Activated T-cell treated with anti-CD3 and anti-CD28 coated beads, Interleukin-2, amount 50 U/mL, for 72 hours (primary cell): ENCODE measurements at places on chromosomes 5 and 9.

DNA sequence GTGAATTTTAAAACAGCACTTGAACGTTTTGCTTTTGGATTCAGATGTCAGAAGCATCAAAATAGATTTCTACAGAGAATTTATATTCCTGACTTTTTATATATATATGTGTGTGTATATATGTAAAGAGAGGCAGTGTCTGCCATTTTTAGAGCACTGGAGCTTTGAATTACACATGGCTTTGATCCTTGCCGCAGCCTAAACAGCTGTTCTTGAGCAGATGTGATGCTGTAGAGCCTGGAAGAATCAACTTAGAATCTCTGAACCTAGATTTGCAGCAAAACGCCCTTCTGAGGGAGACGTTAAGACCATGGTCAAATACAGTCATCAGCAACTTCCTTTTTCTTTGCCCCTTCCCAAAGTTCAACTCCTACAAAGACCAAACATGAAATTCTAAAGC is 21.7 kb upstream of the C5orf47 start:
- H3K36me3 ChIP-seq, result no peaks in the 10 kb centered on the region
- DNase-seq, result no peak
- no peaks in the 10 kb centered on the region for H3K27me3 ChIP-seq
- H3K4me1 ChIP-seq, result peaks cover 5% of the 10 kb centered on the region
- no peak overlapping the region for H3K4me3 ChIP-seq

- DNase-seq, result no peak
- H3K27ac ChIP-seq, result no peak overlapping the region
- no peak overlapping the region for H3K4me3 ChIP-seq
Observed at GRCh38 chr5:107370396-107370968, 300.3 kb downstream of the EFNA5 start.

DNA sequence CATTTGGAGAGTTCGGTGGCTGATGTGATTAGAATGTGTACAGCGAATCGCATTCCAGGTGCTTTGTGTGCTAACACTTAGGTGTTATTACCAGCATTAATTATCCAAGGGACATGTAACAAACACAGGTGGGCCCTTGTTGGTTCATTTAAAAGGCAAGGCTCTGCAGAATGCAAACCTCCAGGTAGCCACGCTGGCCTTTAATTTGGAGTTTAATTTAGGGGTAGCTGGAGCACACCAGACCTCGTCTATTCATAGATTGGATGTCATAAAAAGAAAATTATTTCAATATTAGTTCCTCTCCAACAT is 191.1 kb downstream of the MAT2B start:
- DNase-seq, result no peak
- H3K27ac ChIP-seq, result no peak overlapping the region
- H3K4me1 ChIP-seq, result no peaks in the 10 kb centered on the region
- no peaks in the 10 kb centered on the region for H3K36me3 ChIP-seq
- H3K27me3 ChIP-seq, result no peaks in the 10 kb centered on the region
- H3K4me3 ChIP-seq, result no peak overlapping the region

- no peak for DNase-seq
- H3K27me3 ChIP-seq, result no peaks in the 10 kb centered on the region
- H3K36me3 ChIP-seq, result no peaks in the 10 kb centered on the region
- H3K27ac ChIP-seq, result no peak overlapping the region
- peaks cover 56% of the 10 kb centered on the region for H3K4me1 ChIP-seq
- peak overlapping the region; percentile 33 for H3K4me3 ChIP-seq
Observed at GRCh38 chr9:76018235-76018634, 127.8 kb downstream of the PCSK5 start.

DNA sequence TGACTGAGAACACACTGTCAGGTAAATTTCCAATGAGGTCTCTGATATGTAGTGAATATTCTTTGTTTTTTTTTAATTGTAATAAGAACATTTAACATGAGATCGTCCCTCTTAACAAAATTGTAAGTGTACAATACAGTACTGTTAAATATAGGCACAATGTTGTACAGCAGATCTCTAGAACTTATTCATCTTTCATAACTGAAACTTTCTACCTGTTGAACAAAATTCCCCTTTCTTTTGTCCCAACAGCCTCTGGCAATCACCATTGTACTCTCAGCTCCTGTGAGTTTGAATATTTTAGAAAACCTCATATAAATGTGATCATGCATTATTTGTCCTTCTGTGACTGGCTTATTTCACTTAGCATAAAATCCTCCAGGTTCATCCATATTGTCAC is 10.6 kb upstream of the PRLR start:
- DNase-seq, result no peak
- H3K4me3 ChIP-seq, result no peak overlapping the region
- H3K36me3 ChIP-seq, result no peaks in the 10 kb centered on the region
- no peak overlapping the region for H3K27ac ChIP-seq
- H3K27me3 ChIP-seq, result peaks cover 21% of the 10 kb centered on the region

- no peak overlapping the region for H3K27ac ChIP-seq
- DNase-seq, result no peak
- no peak overlapping the region for H3K4me3 ChIP-seq
- H3K4me1 ChIP-seq, result no peaks in the 10 kb centered on the region
- no peaks in the 10 kb centered on the region for H3K36me3 ChIP-seq
Observed at GRCh38 chr5:10652151-10652550, 88.3 kb downstream of the ANKRD33B start.

GRCh38 chr5:61496446-61496845 is 164.4 kb downstream of the ZSWIM6 start:
- H3K4me1 ChIP-seq, result no peaks in the 10 kb centered on the region
- no peak for DNase-seq
- H3K4me3 ChIP-seq, result no peak overlapping the region
- H3K27me3 ChIP-seq, result no peaks in the 10 kb centered on the region

DNA sequence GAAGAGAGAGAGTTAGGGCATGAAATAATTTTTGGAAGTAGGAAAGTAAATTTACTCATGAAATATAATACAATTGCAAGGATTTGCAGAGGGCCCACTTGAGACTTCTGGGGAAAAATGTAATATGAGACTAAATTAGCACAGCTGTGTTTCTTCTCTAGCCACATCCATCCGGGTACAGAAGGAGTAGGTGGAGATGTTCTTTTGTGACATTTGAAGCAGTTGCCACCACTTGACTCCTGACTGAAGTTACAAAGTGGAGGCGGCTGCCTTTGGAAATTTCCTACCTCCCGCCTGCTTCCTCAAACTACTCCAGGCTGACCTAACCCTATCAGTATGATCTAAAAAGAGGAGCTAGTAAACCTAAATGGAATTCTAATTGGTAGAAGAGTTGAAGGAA is 58.1 kb upstream of the SHISAL2B start:
- H3K36me3 ChIP-seq, result no peaks in the 10 kb centered on the region
- no peak overlapping the region for H3K4me3 ChIP-seq
- H3K27ac ChIP-seq, result no peak overlapping the region
- peaks cover 5% of the 10 kb centered on the region for H3K4me1 ChIP-seq
- peaks cover 14% of the 10 kb centered on the region for H3K27me3 ChIP-seq

DNA sequence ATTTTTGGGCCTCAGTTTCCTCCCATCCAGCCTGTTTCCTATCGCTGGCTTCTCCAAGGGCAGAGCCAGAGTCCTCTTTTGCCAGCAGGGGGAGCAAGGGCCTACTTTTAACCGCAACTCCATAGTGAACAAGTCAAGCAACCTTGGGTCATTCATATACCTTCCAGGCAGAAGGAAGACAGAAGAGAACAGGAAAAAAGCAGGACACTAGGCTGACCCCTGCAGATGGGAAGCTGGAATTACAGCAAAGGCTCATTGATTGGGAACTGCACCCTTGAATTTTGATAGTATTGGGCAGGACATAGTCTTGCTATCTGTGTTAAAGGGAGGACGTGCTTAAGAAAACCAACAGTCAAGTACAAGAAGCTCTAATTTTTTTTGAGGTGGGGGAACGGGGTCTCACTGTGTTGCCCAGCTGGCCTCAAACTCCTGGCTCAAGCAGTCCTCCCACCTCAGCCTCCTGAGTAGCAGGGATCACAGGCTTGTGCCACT is 30.1 kb downstream of the QRFP start:
- no peak overlapping the region for H3K27ac ChIP-seq
- H3K36me3 ChIP-seq, result peaks cover 2% of the 10 kb centered on the region
- H3K27me3 ChIP-seq, result no peaks in the 10 kb centered on the region
- peak; percentile 44 for DNase-seq

GRCh38 chr9:2291980-2292704 is 277.0 kb downstream of the SMARCA2 start:
- H3K4me3 ChIP-seq, result no peak overlapping the region
- peaks cover 36% of the 10 kb centered on the region for H3K27me3 ChIP-seq
- no peaks in the 10 kb centered on the region for H3K4me1 ChIP-seq
- H3K36me3 ChIP-seq, result no peaks in the 10 kb centered on the region

DNA sequence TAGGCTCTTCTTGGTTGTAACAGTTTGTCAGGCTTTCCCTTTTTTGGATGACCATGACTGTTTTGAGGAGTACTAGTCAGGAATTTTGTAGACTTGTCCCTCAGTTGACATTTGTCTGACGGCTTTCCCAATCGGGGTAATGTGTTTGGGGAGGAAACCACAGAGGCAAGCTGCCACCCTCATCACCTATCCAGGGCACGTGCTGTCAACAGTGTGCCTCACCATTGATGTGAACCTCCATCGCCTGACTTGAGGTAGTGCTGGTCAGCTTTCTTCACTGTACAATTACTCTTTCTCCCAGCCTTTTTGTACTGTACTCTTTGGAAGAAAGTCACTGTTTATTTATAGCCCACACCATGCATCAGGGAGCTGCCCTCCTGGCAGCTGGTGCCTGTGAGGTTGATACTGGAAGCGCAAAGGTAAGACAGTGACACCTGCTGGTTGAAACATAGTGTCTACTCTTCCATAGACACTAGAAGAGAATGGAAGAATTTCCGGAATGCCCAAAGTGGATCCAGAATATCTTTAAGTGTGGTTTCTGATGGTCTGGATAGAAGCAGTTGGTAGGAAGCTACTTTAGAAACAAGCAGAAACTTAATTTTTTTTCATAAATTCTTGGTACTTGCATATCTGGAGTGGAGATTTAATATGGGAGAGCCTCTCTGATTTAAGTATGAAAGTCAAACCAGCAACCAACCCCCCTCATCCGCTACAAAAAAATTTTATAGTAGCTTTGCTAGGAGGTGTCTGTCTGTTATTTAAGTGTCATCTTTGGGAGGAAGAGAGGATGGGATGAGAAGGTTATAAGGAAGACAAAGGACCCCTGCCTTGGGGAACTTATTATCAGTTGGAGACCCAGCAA is 69.3 kb downstream of the SNX30 start:
- no peaks in the 10 kb centered on the region for H3K36me3 ChIP-seq
- no peaks in the 10 kb centered on the region for H3K27me3 ChIP-seq
- no peak overlapping the region for H3K27ac ChIP-seq
- no peaks in the 10 kb centered on the region for H3K4me1 ChIP-seq

- peak; percentile 28 for DNase-seq
- no peaks in the 10 kb centered on the region for H3K36me3 ChIP-seq
- no peak overlapping the region for H3K27ac ChIP-seq
- H3K4me1 ChIP-seq, result peaks cover under 1% of the 10 kb centered on the region
- H3K27me3 ChIP-seq, result peaks cover 17% of the 10 kb centered on the region
Observed at GRCh38 chr5:171342362-171343111, 33.5 kb downstream of the TLX3 start.

- no peaks in the 10 kb centered on the region for H3K27me3 ChIP-seq
- H3K4me1 ChIP-seq, result peaks cover 27% of the 10 kb centered on the region
- H3K36me3 ChIP-seq, result peaks cover 4% of the 10 kb centered on the region
- no peak for DNase-seq
- peak overlapping the region; percentile 86 for H3K27ac ChIP-seq
Observed at GRCh38 chr5:39140558-39141168, 66.5 kb upstream of the RICTOR start.

DNA sequence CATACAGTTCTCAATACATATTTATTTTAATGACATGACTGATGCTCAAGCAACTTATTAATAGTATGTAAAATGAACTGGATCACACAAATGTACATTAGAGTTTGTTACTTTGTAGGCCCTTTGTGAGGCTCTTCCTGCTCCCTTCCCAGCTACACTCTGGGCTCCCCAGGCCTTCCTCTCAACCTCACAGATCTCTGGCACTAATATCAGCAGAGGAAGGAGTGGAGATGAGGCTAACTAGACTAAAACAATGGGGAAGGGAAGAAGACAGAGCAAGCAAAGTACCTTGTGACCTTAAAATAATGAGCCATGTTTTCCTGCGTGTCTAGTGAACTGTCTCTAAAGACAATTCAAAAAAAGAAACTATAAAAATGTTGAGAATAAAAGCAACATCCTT is 30.3 kb upstream of the TEK start:
- no peak overlapping the region for H3K4me3 ChIP-seq
- DNase-seq, result no peak
- H3K4me1 ChIP-seq, result no peaks in the 10 kb centered on the region
- H3K27ac ChIP-seq, result no peak overlapping the region
- no peaks in the 10 kb centered on the region for H3K27me3 ChIP-seq
